ENCODE measurements at places on chromosomes 11 and 22. TPM values are rescaled to one million over a fixed set of nuclear protein-coding genes. Genes with fewer than 3 reads are reported as not detected.
A peak's percentile ranks its signal among the peaks of the same experiment; 100 is the strongest.

- no peak for DNase-seq
Measured at GRCh38 chr11:75505916-75506692, 19.6 kb downstream of the GDPD5 start.

OR5B12 gene
- not detected for total RNA-seq

DNA sequence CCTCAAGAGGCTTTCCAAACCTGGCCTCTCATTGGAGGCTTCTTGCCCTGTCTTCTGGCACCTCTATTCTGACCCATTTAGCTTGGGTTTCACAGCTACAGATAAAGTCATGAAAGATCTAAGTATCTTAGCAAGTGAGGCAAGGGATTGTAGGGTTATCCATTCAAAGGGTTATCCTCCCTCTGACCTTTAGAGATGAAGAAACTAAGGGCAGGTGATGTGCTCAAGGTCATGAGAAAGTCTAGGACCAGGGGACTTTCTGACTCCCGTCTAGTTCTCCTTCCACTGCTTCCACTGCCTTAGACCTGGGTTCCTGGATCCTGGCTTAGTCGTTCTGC is 7.2 kb downstream of the PHOX2A start:
- no peak for DNase-seq

DNA sequence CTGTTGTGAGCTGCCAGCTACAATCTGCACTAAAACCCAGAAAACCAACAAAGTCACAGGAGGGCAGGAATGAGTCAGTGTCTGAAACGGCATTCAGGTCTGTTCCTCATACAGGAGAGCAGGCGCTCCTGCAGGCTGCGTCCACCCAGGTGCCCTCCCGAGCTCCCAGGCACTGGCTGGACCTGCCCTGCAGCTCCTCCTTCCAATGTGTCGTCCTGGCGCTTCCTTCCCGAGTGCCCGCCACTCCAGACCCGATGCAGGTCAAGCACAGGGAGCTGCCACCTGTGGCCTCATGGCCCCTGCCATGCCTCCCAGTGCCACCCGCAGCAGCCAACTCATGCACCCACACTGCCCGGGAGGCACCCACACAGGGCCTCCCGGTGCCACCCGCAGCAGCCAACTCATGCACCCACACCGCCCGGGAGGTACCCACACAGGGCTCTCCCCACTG is 12.0 kb downstream of the BRD1 start:
- DNase-seq, result no peak

- peak; percentile 53 for DNase-seq
Measured at GRCh38 chr22:27220339-27220738, 563.0 kb downstream of the MIAT start.

DNA sequence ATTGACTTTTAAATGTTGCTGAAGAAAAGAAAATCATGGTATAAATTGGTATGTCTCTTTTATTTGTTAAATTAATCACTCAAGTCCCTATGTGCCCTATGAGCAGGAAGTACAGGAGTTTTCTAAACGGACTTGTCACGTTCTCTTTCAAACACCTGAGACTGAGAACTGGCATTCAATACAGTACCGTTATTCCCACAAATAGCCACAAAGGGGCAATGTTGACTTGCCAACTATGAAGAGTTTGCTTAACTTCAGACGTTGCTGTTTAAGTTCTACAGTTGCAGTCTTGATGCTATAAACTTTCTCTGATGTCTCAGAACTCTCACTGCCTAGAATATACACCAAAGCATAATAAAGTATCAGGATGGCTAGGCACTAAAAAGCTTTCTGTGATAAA is 7.6 kb downstream of the OR56A1 start:
- peak; percentile 28 for DNase-seq

Data from HT1080 (cell line).